Stimulated activated CD8-positive, alpha-beta memory T cell treated with anti-CD3 and anti-CD28 coated beads, Interleukin-4, amount 100 ng/mL, for 4 hours (primary cell): ENCODE measurements at places on chromosomes 2 and 18.
A peak's percentile ranks its signal among the peaks of the same experiment; 100 is the strongest.

GRCh38 chr2:1339388-1340140 lies 73.7 kb upstream of the TPO start:
- no peak for DNase-seq

GRCh38 chr18:50687491-50687890 lies 127.6 kb downstream of the MAPK4 start:
- DNase-seq = no peak

- no peak for DNase-seq
These were observed 32.3 kb downstream of the CYP27C1 start for GRCh38 chr2:127187831-127188230.

- DNase-seq = no peak
These were observed 34.9 kb downstream of the SPATS2L start for GRCh38 chr2:200341376-200341775.

DNA sequence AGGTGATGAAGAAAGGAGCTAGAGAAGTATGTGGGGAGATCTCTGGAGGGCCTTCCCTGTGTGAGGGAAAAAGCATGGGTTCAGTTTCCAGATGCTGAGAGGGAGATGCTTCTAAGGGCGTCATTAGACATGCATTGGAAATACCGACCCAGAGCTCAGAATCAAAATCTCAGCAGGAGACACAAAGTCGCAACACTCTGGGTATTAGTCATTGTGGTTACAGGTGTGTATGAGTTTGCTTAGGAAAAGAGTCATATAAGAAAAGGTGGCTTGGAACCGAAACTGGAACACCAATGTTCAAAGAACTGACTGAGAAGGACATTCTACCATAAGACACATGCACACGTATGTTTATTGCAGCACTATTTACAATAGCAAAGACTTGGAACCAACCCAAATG lies 477.1 kb downstream of the FBXO15 start:
- DNase-seq = no peak

DNA sequence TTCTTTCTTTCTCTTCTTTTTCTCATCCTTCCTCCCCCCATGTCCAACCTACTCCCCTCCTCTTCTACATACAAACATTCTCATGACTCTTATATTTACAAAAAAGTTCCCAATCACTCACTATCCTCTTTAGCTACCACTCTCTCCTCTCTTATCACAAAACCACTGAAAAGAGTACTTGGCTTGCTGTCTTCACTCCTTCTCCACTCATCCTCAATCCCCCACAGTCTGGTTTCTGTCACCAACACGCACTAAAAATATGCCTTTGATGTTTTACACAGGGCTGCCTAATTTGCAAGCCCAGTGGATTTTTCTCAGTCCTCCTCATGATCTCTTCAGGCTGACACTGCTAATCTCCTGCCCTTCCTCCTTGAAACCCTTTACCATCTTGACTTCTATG lies 159.5 kb downstream of the TNS1 start:
- DNase-seq = no peak

DNA sequence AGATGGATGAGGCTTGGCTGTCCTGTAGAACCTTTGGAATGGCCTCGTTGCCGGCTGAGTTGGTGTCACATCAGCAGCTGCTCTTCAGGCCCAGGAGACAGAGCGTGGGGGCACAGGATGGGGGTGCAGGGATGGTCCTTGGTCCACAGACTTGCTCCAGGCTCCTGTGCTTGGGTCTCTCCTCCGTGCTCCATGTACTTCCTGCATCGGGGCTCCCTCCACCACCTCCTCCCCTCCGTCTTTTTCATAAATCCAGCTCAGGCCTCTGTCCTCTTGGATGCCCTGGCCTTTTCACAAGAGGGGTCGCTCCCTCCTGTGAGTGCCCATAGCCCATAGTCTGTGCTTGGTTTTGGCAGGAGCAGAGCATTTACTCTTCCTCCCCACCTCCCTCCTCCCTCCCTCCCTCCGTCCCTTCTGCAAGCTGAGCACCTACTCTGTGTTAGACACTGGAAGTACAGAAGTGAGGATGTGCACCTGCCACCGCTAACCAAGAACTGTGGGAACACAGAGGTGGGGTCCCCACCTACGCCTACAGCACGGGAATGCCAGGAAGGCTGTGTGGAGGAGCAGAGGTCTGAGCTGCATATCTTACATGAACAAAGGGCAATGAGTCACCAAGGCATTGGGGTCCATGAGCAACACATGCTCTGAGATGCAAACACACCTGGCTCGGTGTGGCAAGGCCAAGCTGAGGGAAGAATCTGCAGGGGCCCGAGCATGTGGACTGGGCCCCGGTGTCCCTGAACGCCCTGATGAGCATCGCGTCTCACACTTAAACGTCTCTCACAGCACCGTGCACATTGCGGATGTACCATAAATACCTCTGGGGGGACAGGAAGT lies 458.7 kb upstream of the HS6ST1 start:
- no peak for DNase-seq

DNA sequence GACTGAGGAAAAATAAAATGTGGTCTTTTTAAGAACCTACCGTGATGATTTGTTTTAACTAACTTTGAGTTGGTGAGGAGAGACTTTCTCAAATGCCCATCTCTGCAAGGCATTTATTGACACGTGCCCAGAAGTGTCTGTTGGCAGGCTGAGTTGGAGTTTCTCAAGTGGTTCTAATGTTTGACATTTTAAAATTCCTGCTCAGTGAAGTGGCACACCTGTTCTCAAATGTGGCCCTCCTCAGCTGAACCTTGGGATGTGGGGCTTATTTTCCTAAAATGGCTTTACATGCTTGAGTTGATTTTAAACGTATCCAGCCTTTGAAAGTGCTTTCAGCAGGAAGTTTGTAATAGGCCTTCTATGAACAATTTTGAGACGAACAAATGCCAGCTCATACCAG lies 876 bp upstream of the CAVIN2 start:
- no peak for DNase-seq

DNA sequence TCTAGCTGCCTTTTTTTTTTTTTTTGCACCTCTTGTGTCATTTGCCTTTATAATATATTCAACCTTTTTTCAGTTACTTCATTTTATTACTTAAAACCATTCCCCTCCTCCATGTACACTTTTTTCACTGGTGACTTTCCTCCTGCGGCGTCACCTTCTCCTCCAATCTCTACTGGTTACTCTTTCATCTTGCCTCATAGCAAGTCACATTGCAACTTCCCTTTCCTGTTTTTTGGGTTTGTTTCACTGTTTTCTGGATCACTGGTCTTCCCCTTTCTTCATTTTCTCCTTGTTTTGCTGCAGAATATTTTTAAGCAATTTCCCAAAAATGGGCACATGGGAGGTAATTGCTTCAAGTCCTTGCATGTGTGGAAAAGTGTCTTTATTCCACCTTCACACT lies 37.7 kb upstream of the GPR155 start:
- no peak for DNase-seq

DNA sequence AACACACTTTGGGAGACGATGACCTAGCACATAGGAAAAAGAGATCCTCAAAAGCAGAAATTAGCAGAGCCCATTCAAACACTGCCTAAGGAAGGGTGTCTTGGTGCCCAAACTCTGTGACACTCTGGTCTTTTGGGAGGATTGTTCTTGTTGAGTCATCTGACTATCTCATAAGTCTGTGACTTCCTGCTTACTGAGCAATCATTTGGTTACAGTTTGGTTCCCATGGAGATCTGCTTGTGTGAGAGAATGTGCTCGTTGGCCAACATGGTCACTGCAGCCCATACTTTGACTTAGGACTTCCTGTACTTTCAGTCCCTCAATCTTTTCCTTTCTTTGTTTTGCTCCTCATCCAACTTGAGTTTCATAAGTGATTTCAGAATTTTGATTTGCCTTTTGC lies 602.9 kb downstream of the NYAP2 start:
- DNase-seq = no peak

DNA sequence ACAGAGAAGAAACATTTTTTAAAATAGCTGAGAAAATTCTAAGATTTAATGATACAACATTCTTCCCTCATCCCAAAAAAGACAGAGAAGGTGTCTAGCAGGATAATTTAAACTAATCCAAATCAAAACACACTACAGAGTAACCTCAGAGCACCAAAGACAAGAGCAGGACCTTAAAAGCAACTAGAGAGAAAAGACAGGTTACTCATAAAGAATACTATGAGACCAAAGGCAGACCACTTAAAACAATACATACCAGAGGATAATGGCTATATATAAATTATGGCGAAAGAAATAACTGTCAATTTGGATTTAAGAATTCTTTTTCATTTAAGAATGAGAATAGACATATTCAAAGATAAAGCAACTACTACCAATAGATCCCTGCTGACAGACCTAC lies 40.0 kb downstream of the HDLBP start:
- DNase-seq = no peak

DNA sequence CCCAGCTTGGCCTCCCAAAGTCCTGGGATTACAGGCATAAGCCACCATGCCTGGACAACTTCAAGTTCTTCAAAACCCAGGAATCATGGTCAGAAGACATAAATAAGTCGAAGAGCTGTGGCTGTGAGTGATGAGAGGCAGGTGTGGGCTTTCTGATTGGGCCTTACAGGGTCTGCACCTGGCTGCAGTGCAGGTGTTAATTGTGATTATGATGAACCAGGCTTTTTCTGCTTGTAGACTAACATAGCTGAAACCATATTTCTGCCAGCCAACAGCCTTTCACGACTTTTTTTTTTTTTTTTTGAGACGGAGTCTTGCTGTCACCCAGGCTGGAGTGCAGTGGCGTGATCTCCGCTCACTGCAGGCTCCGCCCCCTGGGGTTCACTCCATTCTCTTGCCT lies 14.9 kb upstream of the DTNB start:
- no peak for DNase-seq

GRCh38 chr2:234840336-234840735 lies 111.5 kb upstream of the SH3BP4 start:
- no peak for DNase-seq

- DNase-seq = no peak
These were observed 54.2 kb downstream of the LTBP1 start for GRCh38 chr2:33000986-33001385.

DNA sequence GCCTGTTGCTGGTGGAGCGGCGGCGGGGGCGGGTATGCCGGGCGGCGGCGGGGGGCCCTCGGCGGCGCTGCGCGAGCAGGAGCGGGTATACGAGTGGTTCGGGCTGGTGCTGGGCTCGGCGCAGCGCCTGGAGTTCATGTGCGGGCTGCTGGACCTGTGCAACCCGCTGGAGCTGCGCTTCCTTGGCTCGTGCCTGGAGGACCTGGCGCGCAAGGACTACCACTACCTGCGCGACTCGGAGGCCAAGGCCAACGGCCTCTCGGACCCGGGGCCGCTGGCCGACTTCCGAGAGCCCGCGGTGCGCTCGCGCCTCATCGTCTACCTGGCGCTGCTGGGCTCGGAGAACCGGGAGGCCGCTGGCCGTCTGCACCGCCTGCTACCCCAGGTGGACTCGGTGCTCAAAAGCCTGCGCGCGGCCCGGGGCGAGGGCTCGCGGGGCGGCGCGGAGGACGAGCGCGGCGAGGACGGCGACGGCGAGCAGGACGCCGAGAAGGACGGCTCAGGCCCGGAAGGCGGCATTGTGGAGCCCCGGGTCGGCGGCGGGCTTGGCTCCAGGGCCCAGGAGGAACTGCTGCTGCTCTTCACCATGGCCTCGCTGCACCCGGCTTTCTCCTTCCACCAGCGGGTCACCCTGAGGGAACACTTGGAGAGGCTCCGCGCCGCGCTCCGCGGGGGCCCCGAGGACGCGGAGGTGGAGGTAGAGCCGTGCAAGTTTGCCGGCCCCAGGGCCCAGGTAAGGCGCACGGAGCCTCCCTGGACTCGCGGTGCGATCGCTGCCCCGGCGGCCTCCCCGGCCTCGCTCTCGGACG lies 1.0 kb downstream of the ZCCHC2 start:
- DNase-seq = peak; percentile 8

GRCh38 chr2:28117104-28117596 lies 226.6 kb downstream of the BABAM2 start:
- no peak for DNase-seq

GRCh38 chr2:126504949-126505348 lies 151.0 kb upstream of the GYPC start:
- DNase-seq = no peak

- no peak for DNase-seq
These were observed 171.2 kb downstream of the TCF4 start for GRCh38 chr18:55416791-55417190.

- no peak for DNase-seq
These were observed 19.7 kb upstream of the RNF125 start for GRCh38 chr18:31998880-31999412.

- DNase-seq = no peak
These were observed 130.9 kb upstream of the ASB18 start for GRCh38 chr2:236395067-236395466.

DNA sequence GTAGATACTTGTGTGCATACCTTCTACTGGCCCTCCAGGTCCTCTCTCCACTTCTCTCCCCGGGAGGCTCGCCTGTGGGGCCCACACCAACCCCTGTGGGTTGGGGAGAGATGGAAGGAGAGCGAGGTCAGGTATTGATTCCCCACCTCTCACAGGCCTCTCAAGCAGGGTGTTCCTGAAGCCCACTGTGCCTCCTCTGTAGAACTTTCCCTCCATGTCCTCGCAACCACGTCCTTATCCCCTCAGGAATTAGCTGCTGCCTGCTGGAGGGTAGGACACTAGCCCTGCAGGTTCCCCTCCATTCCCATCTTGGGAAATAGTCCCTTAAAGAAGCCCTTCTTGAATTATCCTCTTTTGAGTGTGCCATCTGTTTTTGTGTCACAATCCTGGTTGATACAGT lies 38.9 kb upstream of the KLF11 start:
- DNase-seq = no peak

GRCh38 chr2:12819721-12820120 lies 103.0 kb downstream of the TRIB2 start:
- DNase-seq = no peak

DNA sequence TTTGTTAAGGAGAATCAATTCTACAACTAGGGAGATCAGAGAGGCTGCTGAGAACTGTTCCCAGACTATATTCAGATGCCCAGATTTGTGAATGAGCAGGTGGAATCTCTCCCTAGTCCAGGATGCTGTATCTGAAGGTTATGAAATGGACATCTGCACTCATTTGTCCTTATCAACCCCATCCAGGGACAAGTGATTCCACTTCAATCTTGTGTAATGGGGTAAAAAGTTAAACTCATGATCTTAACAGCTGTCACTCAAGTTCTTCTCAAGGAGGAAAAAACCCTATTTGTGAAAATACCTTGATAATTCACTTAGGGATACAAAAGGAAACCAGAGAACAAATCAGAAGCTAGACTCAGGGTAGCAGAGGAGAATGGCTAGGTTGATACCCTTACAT lies 144.8 kb downstream of the PLCL1 start:
- no peak for DNase-seq

DNA sequence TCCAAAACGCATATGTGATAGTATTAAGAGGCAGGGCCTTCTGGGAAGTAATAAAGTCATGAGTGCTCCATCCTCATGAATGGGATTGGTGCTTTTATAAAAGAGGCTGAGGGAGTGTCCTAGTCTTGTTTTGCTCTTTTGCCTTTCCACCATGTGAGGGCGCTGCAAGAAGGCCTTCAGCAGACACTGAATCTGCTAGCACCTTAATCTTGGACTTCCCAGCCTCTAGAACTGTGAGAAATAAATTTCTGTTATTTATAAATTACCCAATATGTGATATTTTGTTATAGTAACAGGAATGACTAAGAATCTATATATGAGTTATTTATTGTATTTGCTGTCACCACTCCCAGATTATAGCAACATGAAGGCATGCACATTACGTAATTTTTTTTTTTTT lies 63.5 kb downstream of the PLA2R1 start:
- no peak for DNase-seq
